ENCODE measurements at places on chromosomes 5 and 9. TPM values are rescaled to one million over a fixed set of nuclear protein-coding genes. Genes with fewer than 3 reads are reported as not detected.

C9orf85 gene
- total RNA-seq: 8.5 TPM

MEGF10 gene
- 0.22 TPM for total RNA-seq

CATSPER3 gene
- 0.80 TPM for total RNA-seq

ERBIN gene
- 127 TPM for total RNA-seq

SLU7 gene
- 95.0 TPM for total RNA-seq

PCDHA4 gene
- not detected for total RNA-seq

DCTN3 gene
- total RNA-seq: 69.6 TPM

DNA sequence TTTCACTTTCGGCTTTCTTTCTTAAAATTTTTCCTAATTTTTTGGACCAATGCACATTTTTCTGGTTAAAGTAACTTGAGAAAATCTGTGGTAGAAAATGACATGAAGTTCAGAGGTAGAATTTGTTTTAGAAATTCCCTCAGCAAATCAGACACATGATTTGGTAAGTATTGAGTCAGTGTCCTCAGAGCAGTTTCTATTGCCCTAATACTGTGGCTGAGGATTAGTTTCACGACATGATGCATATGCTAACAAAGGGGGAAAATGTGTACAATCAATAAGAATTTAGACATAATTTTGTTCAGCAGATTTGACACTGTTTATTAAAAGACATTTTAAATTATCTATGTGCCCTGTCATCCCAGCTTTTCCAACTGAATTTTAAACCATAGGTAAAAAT is 56.2 kb upstream of the GCNT4 start:
- no peak for DNase-seq

DNA sequence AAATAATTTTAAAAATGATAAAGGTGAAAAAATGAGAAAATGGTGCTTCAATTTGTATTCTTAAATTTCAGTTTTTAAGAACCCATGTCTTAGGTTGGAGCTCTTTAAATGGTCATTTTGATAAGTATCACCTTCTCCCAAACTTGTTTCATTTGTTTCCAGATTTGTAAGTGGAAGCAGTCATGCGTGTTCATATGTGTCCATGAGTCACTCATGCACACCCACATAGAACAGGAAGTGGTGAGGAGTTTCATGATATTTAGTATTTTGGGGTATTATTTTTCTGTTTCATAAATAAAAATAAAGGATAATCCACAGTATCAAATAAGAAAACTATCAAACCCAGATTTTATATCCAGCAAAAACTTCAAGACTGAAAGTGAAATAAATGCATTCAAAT is 570.4 kb upstream of the ST8SIA4 start:
- no peak for DNase-seq

DNA sequence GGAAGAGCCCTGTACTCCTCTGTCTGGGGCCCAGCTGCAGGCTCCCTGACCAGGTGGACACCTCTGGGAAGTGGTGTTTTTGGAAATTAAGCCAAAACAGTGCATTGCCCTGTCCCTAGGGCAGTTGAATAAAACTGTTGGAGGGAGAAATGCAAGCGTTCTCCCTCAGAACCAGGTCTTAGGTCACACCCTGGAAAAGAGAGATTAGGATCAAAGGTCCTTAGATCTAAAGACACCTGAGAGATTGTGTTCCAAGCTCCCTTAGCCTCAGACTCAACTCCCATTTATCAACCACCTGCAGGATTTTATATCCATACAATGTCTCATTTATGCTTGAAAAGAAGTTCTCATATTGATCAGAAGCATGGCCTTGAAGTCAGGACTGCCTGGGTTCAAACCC is 64.8 kb downstream of the PAPPA start:
- no peak for DNase-seq

GRCh38 chr9:120446671-120447070 is 133.3 kb downstream of the CDK5RAP2 start:
- DNase-seq: no peak

DNA sequence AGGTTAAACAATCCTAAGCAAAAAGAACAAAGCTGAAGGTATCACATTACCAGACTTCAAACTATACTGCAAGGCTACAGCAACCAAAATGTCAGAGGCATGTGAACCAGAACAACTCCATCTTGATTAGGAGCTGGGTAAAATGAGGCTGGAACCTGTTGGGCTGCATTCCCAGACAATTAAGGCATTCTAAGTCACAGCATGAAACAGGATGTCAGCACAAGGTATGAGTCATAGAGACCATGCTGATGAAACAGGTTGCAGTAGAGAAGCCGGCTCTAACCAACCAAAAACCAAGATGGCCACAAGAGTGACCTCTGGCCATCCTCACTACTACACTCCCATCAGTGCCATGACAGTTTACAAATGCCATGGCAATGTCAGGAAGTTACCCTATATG is 252.0 kb downstream of the RASEF start:
- DNase-seq: no peak

GRCh38 chr9:82346040-82346439 is 357.5 kb downstream of the SPATA31D1 start:
- DNase-seq: no peak

DNA sequence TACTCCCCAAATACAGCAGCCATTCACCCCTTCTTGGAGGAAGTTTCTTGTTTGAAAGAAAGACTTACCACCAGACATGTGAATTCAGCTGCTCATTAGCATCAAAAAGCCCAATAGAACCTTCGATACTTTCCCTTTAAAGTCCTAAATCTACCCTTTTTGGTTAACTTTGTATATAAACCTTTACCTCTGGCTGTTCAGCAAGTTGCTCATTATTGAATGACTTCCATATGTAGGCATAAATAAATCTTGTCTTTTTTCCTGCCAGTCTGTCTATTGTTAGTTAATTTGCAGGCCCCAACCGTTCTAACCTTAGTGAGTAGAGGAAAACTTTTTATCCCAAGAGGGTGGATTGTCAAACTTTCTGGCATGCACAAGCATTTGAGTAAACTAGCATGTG is 27.9 kb upstream of the FBXL17 start:
- DNase-seq: no peak

DNA sequence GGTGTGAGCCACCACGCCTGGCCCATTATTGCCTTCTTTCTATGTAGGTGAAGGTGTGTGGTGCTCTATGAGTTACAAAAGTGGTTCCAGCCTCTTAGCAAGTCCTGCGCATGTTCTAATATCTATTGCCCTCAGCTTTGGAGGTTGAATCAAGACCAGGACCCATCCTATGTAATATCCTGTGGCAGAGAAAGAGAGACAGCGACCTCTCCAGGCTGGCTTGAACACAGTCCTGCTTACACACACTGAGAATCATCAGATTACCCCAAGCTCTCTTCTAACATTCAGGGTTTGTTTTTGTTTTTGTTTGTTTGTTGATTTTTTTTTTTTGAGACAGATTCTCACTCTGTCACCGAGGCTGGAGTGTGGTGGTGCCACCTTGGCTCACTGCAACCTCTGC is 94.7 kb upstream of the OSMR start:
- DNase-seq: no peak

DNA sequence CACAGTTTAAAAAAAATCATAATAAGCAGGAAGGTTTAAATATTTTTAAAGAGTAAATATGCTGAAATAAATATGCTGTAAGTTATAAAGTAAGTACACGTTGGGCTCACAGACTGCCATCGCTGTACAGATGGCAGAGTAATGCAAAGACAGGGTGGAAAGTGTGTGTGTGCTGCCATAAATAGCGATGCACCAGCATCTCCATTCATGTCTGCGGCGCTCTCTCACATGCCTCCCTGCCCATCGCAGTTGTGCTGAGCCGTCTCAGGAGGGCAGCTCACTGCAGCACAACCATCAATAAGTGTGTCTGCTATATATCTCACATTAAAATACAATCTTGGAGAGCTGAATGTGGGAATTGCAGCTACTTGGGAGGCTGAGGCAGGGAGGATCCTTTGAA is 14.3 kb downstream of the MOCS2 start:
- DNase-seq: no peak

- no peak for DNase-seq
Observed at GRCh38 chr9:123861086-123861755, 68.7 kb downstream of the DENND1A start.

DNA sequence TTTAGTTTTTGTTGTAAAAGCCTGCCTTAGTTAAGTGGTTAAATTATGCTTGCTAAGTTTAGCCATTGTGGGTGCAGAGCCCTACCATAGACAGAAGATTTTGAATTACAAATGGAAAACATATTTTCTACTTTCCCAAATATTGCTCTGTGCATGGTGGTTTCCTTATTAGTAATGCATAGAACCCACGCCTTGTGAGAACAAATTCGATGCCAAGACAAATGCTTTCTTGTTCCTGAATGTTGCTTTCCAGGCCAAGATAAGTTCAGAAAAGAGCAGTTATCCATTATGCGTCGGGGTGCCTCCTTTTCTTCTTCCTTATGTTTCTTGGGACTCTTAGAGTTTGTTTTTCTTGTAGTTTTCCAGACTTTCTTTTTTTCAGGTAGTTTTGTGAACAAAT is 31.0 kb upstream of the GARNL3 start:
- DNase-seq: no peak

DNA sequence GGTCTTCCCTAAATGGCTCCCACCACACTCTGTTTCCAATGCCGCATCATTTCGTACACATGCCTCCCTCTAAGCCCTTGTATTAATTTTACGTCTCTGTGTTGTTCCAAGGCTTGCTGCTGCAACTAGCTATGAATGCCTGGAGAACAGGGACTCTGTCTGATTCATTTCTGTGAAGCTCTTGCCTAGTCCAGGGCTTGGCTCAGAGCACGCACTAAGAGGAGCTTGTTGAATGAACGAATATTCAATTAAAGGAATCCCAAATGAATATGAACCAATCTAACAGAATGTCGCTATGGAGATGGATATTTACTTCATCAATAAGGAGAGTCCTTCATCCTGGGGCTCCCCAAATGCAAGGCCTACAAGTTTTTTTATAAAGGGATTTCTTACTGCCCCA is 55.3 kb downstream of the TGFBR1 start:
- DNase-seq: no peak

GRCh38 chr9:35616681-35617459 is 1.3 kb downstream of the CD72 start:
- DNase-seq: peak; percentile 53

GRCh38 chr5:36125868-36126267 is 25.8 kb downstream of the LMBRD2 start:
- no peak for DNase-seq

GRCh38 chr9:76898786-76899185 is 7.1 kb downstream of the PRUNE2 start:
- DNase-seq: no peak

- no peak for DNase-seq
Observed at GRCh38 chr9:120913647-120914264, 12.8 kb downstream of the TRAF1 start.

- DNase-seq: no peak
Observed at GRCh38 chr9:87039809-87040392, 92.6 kb upstream of the GAS1 start.

DNA sequence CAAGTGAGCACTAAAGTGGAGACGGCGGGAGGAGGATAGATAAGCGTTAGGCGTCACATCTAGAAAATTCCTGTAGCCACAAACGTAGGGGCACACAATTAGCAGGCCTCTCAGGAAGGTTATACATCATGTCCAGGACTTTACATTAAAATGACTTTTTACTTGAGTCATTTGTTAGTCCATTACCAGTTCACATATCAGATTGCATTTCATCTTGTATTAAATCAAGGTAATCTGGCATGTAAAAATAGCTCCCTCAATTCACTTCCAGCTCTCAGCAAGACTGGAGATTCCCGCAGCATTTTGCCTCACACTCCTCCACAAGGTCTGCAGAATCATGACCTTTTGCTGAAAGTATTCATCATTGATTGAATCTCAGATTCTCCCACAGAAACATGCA is 118.8 kb downstream of the PRDM6 start:
- no peak for DNase-seq

DNA sequence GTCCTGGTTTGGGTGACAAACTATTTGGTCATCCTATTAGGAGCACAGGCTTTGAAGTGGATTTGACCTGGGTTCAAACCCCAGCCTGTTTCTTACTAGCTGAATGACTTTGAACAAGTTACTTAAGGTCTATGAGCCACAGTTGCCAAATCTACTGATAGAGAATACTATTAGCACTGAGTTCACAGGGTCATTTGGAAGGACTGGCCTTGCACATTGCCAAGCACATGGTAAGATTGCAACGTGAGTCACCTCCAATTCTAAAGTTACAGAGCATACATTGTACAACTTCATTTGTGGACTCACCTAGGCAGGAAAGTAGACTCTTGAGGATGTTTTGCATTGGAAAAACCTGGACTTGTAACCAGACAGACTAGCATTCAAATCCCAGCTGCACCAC is 38.9 kb downstream of the MFAP3 start:
- DNase-seq: no peak

- no peak for DNase-seq
Observed at GRCh38 chr9:84076384-84076783, 95.8 kb downstream of the RMI1 start.

- no peak for DNase-seq
Observed at GRCh38 chr5:90909101-90909503, 350.5 kb downstream of the ADGRV1 start.

DNA sequence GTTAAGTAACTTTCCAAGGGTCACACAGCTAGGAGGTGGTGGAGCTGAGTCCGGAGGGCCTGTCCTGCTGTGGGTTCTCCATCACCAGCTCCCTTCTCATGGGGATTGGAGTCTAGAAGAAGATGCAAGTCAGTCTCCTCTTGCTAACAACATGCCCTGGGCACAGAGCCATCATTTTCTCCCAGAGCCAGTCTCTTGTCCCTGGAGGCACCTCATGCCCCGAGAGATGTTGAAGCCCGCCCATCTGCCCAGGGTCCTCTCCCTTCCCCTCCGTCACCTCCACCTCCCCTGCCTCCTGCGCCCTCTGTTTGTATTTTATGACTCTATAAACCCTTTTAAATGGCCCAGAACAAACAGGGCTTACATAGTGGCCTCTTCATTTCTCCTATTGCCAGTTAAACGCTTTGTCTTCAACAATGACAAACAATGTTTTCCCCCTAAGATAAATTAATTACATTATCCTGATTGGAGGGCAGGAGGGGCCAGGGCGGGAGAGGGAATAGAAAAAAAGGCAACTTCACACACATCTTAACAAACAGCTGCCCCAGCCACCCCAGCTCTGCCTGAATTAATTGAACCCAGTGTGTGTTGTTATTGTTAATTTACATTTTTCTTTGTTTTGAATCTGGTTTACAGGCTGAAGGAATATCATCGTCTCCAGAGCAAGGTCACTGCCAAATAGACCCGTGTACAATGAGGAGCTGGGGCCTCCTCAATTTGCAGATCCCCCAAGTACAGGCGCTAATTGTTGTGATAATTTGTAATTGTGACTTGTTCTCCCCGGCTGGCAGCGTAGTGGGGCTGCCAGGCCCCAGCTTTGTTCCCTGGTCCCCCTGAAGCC is 55.8 kb downstream of the ASS1 start:
- no peak for DNase-seq

DNA sequence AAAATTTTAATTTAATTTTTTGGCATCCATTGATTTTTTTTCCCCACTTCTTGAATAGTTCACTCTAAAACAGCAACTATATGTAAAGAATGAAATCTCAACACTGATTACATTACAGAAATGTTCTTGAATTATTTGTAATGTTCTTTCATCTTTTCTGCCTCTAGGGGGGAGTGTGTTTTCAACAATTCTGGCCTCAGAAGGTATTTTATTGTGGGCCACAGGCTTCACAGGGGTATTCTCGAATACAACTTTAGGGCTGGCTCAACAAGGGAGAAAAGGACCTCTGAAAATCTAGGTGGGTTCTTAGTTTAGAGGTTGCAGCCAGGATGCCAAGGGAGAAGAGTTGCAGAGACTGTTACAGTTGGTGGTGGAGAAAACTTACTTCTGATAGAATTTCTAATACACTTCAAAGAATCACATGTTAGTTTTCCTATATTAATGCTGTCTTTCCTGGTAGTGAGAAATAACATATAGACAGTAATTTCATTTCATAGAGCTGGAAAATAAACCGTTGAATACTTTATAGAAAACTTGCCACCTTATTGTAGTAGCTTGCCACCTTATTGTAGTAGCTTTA is 3.6 kb upstream of the NPR3 start:
- no peak for DNase-seq

Data from naive thymus-derived CD8-positive, alpha-beta T cell (primary cell).